ENCODE measurements at places on chromosomes 4 and X.

DNA sequence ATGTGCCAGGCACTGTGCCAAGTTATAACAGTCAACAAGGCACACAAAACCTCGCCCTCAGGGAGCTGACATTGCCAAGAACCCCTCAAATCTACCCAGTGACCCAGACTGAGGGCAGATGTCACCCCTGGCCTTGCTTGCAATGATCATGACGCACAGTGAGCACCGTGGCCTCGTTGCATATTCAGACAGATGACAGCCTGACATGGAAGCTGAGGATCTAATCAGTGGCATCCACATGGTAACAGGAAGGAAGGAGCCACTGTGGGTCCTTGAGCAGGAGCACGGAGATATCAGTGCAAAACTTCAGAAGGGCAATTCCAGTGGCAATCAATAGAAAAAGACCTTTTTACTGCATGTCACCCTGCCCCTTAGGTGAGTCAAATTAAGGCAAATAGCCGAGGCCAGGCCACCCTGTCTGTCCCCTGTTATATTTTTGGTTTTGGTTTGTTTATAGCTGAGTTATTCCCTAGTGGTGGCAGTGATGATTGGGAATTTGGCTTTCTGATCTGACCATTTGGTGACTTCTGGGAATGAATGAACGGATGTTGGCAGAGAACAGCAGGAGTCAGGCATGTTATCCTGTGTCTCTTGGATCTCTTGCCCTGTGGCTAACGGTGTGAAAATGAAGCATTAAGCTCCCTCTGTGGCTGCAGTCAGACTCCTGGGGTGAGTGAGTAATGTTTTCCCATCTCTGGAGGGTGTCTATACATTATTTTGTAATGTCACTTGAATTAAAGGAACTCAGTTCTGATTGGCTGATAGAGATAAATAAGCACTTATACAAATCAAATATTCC lies 20.4 kb downstream of the WDR13 start:
- no peak for DNase-seq

GRCh38 chrX:120755066-120755846 lies 120.4 kb downstream of the CT47B1 start:
- DNase-seq, result no peak

GRCh38 chrX:39829965-39830364 lies 267.8 kb downstream of the BCOR start:
- DNase-seq, result no peak

DNA sequence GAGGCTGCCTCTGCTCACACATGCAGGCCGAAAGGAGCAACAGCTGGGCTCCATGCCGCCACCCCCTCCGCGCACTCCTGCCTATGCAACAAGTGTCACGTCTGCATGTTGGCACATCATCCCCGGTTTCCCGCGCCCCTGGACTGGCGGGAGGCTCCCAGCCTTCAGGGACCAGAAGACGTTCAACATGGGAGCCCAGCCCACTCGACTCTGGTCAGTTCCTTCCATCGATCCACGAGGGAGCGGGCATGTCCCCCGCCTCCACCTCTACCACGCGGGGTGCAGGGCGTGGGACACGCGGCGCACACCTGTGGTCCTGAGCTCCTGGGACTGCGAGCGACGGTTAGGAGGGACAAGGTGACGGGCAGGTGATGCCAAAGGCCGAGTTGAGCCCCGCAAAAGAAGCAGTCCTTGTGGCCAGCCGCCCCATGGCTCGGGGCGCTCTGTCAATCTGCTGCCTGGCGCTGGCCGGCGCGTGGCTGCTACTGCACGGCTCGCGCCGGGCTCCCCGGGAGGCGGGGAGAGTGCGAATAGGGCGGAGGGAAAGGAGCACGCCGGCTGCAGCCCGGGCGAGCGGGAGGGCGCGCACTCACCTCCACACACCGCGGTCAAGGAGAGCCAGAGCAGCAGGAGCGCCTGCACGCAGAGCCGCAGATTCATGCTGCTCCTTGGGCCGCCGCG lies 645 bp downstream of the APLN start:
- DNase-seq, result no peak

GRCh38 chrX:28379103-28379502 lies 208.1 kb upstream of the IL1RAPL1 start:
- DNase-seq, result no peak

DNA sequence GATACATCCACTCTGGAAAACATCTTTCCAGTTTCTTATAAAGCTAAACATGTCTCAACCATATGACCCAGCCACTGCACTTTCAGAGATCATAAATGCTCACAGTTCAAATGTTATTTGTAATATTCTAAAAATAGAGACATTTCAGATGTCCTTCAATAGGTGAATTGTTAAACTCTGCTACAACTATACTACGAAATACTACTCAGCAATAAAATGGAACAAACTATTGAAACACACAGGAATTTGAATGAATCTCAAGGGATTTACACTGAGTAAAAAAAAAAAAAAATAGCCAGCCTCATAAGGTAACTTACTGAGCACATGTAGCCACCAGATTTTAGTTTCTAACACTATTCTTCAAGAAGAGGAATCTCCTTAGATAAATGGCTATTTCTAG lies 253.9 kb downstream of the PCDH18 start:
- DNase-seq, result no peak

- DNase-seq, result no peak
These were observed 604.8 kb upstream of the TECRL start for GRCh38 chr4:65014078-65014477.

GRCh38 chr4:42281324-42282020 lies 115.8 kb upstream of the SHISA3 start:
- DNase-seq, result no peak

GRCh38 chr4:165208221-165208652 lies 876 bp downstream of the KLHL2 start:
- DNase-seq, result no peak

- DNase-seq, result no peak
These were observed 14.7 kb downstream of the ATXN3L start for GRCh38 chrX:13305108-13305507.

DNA sequence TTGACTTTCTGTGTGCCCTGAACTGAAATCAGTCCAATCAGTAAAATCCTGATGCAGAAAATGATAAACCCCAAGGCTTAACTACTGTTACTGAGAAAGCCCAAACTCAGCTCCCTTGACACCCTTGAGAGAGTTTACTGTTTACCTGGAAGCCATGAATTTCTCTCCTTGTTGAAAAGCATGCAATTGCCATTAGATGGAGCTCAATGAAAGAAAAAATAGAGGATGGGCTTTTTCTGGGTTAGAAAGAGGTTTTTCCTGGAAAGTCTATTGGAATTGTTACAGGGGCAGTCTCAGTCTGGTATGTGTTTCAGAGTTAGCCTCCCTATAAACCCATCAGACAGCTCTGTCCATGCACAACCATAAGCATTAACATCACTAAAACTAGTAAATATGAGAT lies 66.4 kb upstream of the C4orf54 start:
- DNase-seq, result no peak

GRCh38 chr4:100246697-100247096 lies 56.4 kb upstream of the DDIT4L start:
- no peak for DNase-seq

- no peak for DNase-seq
These were observed 50.3 kb downstream of the USP26 start for GRCh38 chrX:133046601-133047000.

- no peak for DNase-seq
These were observed 63.9 kb downstream of the LCORL start for GRCh38 chr4:17957688-17958087.

- no peak for DNase-seq
These were observed 518.2 kb upstream of the HTR2C start for GRCh38 chrX:114065577-114066223.

DNA sequence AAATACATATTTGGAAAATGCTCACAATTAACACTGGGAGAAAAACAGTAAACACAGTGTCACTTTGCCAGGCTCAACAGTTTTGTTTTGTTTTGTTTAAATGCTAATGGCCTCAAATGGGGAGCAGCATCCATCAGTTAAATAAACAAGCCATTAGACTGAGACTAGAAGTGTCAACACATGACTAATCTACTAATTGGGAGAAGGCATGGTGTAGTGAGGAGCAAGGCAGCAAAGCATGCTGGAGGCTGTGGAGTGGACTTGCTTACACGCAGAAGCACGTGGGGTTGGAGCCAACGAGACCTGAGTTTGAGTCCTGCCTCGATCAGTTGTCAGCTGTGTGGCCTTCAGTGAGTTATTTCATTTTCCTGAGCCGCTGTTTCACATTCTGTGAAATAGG lies 29.0 kb downstream of the UTP14A start:
- DNase-seq, result no peak

DNA sequence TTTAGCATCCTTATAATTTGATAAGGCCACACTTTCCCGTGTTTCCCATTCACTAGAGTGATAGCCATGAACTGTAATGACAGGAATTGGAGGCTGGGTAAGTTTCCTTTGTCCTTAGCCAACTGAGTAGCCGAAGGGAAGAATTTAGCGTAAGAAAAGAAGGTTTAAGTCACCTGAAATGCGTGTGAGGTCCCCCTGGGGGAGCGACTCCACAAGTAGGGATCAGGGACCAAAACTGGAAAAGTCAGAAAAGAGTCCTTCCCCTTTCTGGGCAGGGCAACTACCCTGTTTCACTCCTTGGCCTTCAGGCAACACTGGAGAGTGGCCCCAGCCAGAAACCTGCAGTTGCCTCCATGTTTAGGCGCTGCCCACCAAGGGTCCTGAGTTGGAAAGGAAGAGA lies 81.6 kb upstream of the MED14 start:
- peak; percentile 57 for DNase-seq

DNA sequence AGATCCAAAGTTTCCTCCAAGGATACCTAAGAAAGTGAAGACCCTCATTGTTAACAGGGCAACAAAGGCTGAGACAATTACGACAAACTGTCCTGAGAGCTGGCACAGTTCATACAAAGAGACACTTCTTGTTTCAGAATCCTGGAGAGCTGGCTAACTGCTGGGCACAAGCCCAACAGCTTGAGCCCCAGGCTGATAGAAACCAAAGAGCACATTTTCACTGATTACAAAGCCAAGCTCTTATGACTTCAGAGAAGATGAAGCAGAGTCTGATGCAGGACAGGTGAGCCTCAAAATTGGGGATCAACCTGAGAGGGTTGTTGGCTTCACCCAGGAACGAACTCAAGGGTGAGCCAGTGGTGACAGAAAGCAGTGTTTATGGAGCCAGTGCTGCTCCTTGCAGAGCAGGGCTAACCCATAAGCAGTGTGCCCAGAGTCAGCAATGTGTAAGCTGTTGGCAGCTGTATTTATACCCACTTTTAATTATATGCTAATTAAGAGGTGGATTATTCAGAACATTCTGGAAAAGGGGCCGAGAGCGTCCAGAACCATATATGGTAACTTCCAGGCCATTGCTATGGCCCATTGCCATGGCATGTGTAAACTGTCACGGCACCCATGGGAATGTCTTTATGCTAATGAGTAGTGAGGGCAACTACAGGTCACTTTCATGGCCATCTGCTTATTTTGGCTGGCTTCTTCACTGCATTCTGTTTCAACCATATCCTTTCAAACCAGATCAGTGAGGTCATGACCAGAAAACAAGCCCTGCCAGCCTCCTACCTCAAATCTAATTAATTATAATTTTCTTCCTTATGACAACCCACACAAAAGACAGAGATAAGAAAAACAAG lies 183.7 kb downstream of the EVC2 start:
- DNase-seq, result no peak

DNA sequence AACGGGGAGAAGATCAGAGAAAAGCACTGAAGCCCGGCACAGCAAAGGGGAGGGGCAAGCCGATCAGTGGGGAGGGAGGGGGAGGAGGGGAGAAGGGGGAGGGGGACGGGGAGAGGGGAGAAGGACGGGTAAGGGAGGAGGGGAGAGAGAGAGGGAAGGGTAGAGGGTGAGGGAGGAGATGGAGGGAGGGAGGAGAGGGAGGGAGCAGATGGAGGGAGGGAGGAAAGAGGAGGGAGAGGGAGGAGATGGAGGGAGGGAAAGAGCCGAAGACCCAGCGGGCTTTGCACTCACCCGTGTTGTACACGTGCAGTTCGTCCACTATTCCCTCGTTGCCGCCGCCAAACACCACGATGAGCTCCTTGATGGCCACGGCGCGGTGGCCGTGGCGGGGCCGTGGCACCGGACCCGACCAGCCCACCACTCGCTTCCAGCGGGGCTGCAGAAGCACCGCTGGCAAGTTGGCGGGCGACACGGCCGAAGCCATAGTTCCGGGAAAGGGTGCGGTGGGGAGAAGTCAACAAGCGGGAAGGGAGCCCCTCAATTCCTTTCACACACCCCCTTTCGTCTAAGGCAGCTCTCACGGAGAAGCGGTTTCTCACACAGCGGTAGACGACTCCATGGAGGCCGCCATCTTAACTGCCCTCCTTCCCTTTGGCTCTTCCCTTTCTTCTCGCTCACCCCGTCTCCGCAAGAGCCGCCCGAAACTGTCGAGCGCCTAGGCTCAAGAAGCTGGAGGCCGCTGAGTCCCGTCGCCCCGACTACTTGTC lies 1.1 kb downstream of the HCFC1 start:
- DNase-seq, result peak; percentile 32

GRCh38 chr4:84971319-84971932 lies 4.9 kb upstream of the WDFY3 start:
- DNase-seq, result no peak

- DNase-seq, result peak; percentile 16
These were observed 41.9 kb downstream of the WDR1 start for GRCh38 chr4:10074767-10075105.

DNA sequence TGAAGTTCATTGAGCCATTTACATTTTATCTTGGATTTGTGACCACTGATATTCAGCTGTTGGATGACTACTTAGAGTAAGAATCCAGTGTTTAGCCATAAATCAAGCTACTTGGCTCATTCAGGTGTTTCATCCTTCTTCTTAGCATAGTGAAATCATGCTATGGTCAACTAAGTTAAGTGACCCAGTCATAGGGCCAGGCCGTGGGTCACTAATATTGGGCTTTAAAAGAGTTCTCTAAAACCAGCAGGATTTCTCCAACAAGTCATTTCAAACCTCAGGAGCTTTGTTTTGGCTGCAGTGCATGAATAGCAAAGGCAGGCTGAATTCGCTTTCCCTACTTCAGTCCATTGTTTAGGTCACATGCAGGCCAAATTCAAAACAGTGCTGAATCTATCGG lies 181.0 kb downstream of the MAML3 start:
- no peak for DNase-seq

- DNase-seq, result no peak
These were observed 358.4 kb downstream of the NLGN4X start for GRCh38 chrX:5870238-5870637.

DNA sequence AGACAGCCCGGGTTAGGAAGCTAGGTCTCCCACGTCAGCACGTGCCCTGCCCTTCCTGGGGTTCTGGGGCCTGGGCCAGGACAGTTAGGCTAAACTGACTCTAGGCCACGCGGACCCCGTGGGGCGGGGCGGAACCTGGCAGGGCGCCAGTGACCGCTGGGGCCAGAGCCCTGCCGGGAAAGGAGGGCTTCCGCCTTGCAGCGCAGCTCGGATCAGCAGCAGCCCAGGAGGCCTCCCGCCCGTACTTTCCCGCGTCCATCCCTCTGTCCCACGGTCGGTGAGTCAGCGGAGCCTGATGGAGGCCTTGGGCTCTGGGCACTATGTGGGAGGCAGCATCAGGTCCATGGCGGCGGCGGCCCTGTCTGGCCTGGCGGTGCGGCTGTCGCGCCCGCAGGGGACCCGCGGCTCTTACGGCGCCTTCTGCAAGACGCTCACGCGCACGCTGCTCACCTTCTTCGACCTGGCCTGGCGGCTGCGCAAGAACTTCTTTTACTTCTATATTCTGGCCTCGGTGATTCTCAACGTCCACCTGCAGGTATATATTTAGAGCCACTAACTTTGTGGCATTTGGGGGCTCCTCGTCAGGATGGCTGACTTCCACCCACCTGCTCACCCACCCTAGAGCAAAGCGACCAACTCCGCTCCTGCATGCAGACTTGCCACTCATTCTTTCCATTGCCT lies at the start of gene SMIM10:
Gene SMIM10, plus strand, starts transcription at position 191 of the 681 bp plus-strand sequence. Its CDS starts 105 bp downstream, at position 296.
- no peak for DNase-seq

All from NT2/D1 (cell line).